MG63 (cell line): ENCODE measurements at places on chromosomes 2 and 18. TPM values are rescaled to one million over a fixed set of nuclear protein-coding genes. Genes with fewer than 3 reads are reported as not detected.

DNA sequence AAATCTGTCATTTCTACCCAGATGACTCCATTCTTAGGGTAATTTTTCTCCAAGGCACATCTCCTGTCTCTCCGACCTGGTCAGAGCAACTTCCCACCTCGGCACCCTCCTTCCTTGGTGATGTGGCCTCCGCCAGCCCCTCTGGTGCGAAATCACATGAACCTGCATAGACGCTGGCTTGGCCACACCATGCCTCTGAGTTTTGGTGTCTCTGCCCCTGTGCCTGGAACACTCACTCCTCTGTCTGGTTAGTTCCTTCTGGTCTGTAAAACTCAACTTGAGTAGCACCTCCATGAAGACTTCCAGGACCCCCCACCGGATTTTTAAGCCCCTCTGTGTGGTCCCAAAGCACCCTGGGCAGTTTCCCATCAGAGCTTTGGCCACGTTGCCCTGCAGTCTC lies 83.2 kb upstream of the OTOS start:
- no peak for DNase-seq

- DNase-seq: no peak
Observed at GRCh38 chr2:69226903-69227302, 160.1 kb downstream of the GFPT1 start.

Gene MROH2A
- total RNA-seq: not detected in 2 replicates

Gene BUB1
- 54.3 and 87.3 TPM in 2 replicates for total RNA-seq

GRCh38 chr2:202064881-202065230 lies 8.2 kb upstream of the KIAA2012 start:
- no peak for DNase-seq

DNA sequence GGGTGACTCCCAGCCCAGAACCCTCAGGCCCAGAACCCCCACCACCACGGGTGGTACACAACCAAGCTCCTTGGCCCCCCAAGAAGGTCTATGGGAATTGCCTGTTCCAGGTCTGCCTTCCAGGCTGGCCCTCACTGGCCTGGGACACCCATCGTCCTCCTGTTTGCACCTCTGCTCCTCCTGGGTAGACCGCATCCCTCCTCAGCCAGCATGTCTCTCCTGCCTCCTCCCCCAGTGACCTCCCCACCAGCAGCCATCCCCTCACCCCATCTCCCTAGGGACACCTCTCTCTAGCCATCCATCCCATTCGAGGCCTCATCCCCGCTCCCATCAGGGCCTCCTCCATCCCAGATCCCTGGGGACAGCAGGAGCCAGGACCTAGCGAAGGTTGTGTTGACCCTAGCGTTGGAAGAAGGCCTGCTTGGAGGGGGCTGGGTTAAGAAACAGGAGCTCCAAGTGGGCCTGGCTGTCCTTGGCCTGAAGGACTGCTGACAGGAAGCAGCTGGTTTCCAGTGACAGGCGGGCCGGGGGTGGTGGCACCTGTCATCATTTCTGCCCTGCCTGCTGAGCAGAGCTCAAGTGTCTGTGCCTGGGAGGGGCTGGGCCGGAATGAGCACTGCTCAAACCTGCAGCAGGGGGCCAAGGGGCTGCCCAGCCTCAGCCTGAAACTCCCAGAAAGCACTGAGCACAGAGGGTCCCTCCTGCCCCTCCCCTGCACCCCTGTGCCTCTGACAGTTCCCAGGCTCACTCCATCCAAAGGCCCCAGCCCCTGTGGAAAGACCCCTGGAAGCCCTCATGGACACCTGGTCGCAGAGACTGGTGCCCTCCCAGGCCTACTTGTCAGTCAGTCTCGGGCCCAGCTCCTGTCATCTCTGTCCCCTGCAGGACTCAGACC lies 96.0 kb upstream of the OTOS start:
- DNase-seq: no peak

- DNase-seq: no peak
Observed at GRCh38 chr2:29880084-29880483, 41.3 kb downstream of the ALK start.

GRCh38 chr18:79975985-79976680 lies 11.7 kb downstream of the HSBP1L1 start:
- no peak for DNase-seq

- no peak for DNase-seq
Observed at GRCh38 chr2:6224267-6224666, 532.1 kb downstream of the SOX11 start.

DNA sequence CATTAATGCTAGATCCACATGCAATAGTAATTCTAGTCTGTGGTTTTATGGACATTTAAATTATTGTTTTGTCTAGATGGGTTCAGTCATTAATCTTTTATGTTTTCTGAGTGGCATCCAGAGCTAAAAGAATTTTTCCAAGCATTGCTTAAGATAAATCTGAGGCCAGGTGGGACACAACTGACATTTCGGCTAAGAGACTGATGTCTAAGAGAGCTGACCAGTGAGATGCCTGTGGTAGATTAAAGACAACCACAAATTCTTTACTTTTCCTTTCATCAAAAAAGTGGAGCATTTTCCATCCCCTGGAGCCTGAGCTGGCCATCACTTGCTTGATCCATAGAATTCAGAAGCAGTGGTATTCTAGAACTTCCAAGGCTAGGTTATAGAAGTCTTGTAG lies 182.2 kb downstream of the NRP2 start:
- DNase-seq: no peak

Gene LMAN2L
- total RNA-seq: 28.5 and 32.0 TPM in 2 replicates

DNA sequence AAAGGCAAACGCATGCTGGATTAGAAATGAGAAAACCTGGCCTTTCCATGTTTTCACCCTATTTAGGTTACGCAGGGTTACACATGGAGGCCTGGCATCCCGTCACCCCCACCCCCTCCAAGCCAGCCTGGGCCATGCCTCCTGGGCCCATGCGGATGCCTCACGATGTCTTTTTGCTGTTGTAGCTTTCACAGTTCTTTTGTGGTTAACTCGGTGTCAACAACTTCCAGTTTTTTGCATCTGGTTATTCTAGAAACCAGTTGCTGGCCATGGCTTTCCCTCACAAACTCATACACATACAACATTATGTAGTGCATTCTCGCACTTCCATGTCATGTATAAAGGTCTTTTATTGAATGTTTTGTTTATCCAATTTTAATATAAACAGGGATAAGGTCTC lies 204.9 kb upstream of the PXDN start:
- no peak for DNase-seq

Gene KLHL29
- 0.69 and 1.5 TPM in 2 replicates for total RNA-seq

DNA sequence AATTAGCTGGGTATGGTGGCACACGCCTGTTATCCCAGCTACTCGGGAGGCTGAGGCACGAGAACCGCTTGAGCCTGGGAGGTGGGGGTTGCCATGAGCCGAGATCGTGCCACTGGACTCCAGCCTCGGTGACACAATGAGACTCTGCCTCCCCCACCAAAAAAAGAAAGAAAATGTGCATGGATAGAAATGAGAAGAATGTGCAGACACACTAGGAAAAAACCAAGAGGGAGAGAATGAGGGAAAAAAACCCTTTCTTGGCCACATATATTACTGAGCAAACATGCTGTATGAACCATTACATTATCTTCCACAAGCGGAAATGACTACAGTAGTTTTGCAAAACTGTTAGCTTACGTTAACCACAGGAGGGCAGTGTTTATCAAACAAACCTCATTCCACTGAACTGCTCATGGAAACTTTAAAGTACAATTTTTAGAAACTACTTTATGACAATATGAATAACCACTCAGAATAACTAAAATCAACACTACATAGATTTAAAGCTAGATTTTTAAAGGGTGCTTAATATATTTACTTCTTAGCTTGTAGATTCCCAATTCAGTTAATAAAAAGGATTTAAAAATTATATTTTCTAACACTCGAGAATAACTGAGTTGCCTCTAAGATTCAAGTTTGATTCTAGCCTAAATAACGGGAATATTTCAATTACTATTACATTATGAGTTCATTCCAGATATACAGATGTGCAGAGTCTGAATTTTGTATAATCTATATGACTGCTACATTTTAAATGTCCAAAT lies 26.4 kb downstream of the ASXL2 start:
- DNase-seq: no peak

Gene TXNDC2
- 0.33 TPM in 1 of 2 replicates, not detected in the other for total RNA-seq

DNA sequence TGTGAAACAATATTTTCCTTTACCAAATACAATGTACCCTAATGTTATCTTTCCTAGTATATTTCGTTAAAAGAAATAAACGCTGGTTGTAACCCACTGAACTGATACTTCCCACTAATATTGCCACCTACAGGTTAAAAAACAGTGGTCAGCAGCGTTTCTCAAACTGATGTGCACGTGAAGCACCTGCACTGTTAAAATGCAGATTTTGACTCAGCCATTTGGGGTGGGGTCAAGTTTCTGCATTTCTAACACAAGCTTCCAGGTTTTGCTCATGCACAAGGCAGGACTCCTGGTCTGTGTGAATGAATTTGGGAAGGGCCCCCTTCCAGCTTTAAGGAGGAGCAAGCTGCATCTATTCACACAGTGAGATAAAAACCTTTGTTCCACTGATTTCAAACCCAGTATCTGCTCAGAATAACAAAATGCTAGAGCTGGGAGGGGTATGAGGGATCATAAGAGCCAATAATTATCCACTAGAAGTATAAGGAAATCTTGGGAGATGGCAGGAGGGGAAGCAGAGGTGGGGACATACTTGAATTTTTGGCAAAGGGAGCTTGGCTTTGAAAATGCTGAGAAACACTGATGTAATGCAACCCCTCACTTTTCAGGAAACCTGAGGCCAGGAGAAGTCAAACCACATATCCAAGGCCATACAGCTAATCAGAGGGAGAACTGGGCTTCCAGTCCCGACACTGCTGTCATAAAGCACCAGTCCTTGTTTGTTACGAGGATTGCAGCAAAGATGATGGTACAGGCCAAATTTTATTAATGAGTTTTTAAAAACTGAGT lies 116.2 kb downstream of the RBMS1 start:
- DNase-seq: no peak

GRCh38 chr2:106075048-106075447 lies 119.1 kb downstream of the UXS1 start:
- DNase-seq: no peak

GRCh38 chr18:25137197-25137472 lies 214.8 kb downstream of the ZNF521 start:
- DNase-seq: no peak

DNA sequence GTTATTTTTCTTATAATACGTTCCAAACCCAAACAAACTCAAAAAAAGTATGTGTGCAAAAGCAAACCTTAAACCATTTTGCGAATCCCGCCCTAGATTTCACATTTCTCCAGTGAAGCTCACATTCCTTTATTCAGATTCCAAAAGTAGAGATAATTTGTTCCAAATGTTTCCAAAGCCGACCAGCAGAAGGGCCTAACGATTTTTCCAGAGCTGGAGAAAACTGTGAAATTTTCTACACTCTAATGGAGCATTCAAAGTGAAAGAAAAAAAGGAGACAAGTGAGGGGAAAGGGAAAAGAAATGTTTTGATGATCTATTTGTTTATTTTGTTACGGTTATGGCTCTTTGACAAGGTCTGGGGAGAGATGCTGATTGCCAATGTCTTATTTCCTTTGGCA lies 286.5 kb upstream of the SLC14A2 start:
- DNase-seq: no peak

Gene BCL2
- total RNA-seq: 3.0 and 5.4 TPM in 2 replicates

GRCh38 chr18:2293109-2293839 lies 278.0 kb downstream of the METTL4 start:
- no peak for DNase-seq

- no peak for DNase-seq
Observed at GRCh38 chr2:39938035-39938835, 159.2 kb upstream of the THUMPD2 start.

Gene DPP4
- total RNA-seq: 0.53 and 0.76 TPM in 2 replicates
